Stimulated activated CD8-positive, alpha-beta memory T cell treated with anti-CD3 and anti-CD28 coated beads, Interleukin-15, amount 100 ng/mL, for 24 hours (primary cell): ENCODE measurements at places on chromosomes 5 and 9.

GRCh38 chr5:76926329-76927105, 26.3 kb upstream of the CRHBP start:
- no peak for DNase-seq

DNA sequence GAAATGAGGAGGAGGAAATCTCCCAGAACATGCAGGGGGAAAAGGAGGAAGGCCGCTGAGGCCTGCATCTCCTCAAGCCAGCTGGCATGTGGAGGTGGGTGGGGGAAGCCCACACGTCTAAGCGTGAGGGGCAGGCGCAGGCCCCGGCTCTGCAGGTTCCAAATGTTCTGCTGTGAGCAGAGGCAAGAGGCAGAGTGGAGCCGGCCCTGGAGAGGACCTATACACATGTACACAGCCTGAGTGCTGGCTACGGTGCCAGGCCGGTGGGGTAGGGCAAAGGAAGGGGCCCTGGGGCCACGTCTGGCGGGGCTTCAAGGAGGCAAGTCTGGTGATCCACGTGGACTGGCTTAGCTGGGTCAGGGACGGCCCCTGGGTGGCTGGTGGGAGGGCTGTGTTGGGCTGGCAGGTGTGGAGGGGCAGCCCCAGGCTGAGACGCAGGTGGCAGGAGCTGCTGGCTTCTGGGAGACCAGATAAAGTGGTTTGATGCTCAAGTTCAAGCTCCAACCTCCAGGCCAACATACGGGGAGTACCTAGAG, 26.4 kb downstream of the LPCAT1 start:
- no peak for DNase-seq

DNA sequence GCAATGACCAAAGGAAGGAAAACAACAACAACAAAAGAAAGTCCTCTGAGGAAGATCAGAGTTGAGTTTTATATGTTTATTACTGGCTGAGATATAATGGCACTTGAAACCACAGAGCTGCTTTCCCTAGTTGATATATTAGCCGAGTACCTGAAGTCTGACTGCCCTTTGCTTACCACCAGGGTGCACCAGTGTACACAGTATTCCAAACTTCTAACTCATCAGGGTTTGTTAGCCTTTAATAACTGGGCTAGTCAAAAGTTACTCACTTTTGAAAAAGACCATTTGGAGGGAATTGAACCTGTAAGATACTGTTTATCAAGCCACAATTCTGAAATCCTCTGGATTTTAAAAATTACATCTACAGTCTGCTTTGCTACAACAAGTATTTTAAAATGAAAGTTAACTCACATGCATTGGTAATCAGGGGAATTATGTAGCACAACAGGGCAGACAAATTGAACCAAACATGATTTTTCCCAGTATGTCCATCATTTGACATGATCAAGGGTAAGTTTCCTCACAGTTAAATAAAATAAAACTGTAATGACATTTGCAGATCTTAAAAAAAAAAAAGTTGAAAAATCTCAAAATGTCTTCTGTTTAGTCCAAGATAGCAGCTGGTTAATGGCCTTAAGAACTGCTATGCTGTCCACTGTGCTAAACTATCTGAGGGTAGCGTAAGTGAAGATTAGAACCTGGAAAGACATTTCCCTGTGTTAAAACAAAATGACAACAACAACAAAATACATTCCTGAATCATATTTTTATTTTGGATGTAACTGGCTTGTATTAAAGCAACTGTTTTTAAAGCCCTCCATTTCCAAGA, 57.3 kb upstream of the C6 start:
- DNase-seq, result no peak

DNA sequence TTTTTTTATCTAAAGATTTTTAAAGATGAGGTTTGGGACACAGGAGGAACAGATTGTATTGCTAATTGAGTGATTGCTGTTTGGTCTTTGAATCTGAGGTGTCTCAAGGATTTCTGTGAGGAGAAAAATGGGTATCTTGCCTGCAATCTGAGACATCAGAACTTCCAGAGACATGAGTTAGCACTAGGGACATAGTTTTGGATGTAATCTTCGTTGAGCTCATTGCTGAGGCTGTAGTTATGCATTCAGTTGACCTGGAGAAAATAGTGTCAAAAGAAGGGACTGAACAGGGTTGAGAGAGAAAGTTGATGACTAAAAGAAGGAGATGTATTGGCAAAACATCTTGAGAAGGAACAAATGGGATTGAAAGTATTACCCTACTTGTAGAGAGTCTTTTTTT, 24.6 kb downstream of the C9orf85 start:
- no peak for DNase-seq

GRCh38 chr9:12060067-12060466, 633.1 kb upstream of the TYRP1 start:
- no peak for DNase-seq

DNA sequence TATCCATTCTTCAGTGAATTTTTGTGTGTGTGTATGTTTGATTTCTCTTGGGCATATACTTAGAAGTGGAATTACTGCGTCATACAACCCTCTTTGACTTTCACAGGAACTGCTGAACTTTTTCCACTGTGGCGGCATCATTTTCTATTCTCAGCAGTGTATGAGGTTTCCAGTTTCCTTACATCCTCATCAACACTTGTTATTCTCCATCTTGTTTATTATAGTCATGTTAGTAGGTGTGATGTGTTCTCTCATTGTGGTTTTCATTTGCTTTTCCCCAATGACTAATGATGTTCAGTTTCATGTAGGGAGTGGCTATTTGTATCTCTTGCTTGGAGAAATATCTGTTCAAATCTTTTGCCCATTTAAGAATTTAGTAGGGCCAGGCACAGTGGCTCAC, 2.6 kb downstream of the ZNF79 start:
- DNase-seq, result no peak

DNA sequence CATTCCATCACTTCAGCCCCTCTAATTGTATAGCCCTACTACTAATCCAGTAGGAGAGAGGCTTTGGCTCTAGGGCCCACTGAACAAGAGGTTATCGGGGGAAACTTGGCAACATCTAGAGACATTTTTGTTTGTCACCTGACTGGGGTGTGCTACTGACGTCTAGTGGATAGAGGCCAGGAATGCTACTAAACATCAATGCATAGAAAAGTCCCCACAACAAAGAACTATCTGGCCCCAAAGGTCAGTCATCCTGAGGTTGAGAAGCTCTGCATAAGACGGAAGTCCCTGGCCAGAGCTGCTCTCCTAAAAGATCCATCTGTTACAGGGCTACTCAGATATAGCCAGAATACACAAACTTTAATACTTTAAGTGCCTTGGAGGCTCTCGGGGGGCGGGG, 570.6 kb upstream of the KLF4 start:
- no peak for DNase-seq

GRCh38 chr9:28190981-28191380, 617.7 kb upstream of the C9orf72 start:
- no peak for DNase-seq

GRCh38 chr5:657570-657969, 35.6 kb downstream of the TPPP start:
- no peak for DNase-seq

GRCh38 chr5:141811287-141812155, 66.7 kb downstream of the PCDH1 start:
- DNase-seq, result no peak

- no peak for DNase-seq
These were observed 127.1 kb downstream of the PRDM6 start for GRCh38 chr5:123215929-123216702.

DNA sequence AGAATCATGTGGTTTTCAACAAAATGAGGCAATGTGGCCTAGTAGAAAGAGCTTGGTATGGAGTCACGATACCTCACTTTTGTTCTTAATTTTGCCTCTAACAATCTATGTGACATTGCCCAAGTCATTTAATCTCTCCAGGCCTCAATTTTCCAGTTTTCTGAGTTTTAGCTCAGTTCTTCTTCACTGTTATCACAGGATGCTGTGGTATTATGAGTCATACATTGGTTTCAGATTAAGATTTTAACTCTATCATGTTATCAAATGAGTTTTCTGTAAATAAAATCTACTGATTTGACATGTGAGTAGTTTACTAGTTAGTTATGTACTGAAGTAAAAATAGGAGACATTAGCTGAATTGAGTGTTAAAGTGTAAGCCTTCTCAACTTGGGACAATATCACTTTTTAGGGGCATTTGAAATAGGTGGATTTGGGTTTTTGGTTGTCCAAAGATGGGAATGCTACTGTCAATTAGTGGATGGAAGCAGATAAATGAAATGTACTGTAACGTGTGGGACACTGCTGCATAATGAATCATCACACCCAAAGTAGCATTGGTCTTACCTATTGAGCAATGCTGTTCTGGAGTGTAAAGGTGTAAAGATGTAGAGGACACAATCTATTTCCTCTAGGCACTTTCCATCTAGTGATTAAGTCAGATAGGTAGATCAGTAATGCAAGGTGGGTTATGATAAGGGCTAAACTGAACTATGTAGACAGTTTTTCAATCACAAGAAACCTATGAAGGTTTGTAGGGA, 73.3 kb downstream of the NNT start:
- no peak for DNase-seq

DNA sequence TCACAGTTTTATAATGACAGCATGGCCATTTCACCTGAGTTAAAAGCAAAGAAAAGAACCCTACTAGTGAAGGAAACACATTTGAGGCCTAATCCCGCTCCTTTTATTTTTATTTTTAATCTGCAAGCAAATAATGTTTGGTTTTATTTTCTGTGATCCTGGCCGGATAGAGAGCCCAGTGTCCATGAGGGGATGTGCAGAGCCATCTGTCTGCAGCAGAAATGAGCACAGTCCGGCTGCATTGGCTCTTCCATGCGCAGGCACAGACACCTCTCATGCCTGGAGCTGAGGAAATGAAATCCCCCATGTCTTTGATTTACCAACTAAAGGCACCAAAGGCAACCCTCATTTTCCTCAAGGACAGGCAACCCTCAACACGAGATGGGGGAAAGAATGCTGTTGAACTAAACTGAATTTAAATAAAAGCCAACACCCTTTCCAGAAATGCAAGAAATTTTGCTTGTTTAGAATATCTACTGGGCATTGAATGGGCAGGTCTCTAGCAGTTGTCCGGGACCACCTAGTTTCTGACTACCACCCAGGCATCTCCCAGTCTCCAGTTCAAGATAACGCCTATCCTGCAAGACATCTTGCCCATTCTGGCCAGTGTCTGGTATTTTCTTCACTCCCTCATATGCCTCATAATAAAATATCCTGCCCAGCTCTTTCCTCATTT, 47.9 kb upstream of the SEMA6A start:
- DNase-seq, result no peak

DNA sequence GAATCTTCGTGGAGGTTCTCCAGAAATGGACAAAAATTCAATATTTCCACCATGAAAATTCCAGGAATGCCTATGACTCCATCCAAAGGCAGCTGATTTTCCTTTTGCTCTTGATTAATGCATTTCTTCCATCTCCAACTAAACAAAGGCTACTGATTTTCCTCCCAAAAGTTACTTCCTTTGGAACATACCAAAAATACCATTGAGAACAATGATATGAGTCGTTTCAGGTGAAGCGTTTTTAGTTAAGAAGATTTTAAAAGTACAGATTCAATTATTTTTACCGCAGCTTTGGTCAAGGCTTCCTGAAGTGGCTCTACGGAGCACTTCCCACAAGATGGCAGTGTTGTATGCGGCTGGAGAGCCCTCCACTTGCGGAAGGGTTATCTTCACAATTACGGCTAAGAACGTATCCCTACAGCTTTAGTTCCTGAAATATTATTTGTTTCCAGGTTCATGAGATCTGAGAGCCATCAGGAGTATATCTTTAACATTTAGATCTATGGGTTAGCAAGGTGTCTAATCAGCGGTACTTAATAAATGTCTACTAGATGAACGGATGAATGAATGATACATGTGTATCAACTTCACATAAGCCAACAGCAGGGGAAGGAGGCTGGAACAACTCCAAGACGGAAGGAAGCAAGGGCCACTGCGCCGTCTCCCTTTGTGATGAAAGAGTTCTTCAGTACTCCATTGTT, 35.9 kb upstream of the ARSB start:
- no peak for DNase-seq

DNA sequence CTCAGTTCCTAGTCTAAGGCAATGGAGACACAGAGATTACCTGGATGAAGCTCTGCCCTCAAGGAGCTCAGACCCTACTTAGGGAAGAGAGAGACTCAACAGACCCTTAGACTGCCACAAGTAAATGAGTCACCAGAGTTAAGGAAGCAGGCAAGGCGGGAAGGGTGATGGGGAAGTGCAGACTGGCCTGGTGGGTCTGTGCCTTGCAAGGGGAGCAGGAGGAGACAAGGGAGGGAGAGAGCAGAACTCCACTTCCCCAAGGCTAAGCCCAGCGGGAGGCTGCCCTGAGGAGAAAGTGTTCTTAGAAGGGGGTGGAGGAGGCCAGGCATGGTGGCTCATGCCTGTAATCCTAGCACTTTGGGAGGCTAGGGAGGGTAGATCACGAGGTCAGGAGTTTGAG, 83.7 kb downstream of the HRH2 start:
- DNase-seq, result no peak

GRCh38 chr5:74232276-74232675, 408.3 kb downstream of the ENC1 start:
- DNase-seq, result no peak

- no peak for DNase-seq
These were observed 7.3 kb upstream of the MAN2A1 start for GRCh38 chr5:109682383-109682782.

- DNase-seq, result no peak
These were observed 1.9 kb upstream of the PCDH1 start for GRCh38 chr5:141879941-141880738.

DNA sequence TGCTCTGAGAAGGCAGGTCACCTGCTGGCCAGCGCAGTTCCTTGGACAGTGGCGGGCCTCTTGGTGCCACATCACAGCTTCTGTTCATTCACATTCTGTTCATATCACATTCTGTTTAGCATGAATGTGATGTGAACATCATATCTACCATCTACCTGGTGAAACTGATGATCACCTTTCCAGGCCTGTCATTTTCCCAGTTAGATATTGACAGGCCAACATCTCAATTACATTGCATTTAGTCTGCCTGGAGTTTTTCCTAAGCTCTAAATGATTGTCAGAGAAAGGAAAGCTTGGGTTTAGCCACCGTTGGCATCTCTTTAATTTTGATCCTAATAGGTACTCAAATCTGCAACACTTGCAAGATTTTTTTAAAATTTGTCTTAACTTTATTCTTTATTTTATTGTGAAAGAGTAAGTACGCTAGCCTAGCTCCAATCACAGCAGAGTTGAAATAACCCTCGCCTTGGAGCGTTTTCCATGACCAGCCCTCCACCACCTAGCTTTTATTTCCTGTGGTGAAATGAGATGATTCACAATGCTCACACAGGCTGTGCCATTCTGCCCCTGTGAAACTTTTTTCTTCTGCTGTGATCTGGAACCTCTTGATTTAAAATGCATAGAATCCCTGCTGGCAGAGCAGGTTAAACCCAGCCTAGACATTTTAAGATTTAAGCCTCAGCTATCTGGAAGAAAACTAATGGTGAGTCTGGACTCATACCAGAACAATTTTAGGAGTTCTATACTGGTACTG, 225.0 kb downstream of the ESM1 start:
- no peak for DNase-seq
